ENCODE measurements at places on chromosomes 12 and 14.

GRCh38 chr12:5417500-5417899 lies 14.4 kb upstream of the NTF3 start:
- DNase-seq: no peak

GRCh38 chr14:95257521-95257920 lies 62.2 kb downstream of the CLMN start:
- no peak for DNase-seq

DNA sequence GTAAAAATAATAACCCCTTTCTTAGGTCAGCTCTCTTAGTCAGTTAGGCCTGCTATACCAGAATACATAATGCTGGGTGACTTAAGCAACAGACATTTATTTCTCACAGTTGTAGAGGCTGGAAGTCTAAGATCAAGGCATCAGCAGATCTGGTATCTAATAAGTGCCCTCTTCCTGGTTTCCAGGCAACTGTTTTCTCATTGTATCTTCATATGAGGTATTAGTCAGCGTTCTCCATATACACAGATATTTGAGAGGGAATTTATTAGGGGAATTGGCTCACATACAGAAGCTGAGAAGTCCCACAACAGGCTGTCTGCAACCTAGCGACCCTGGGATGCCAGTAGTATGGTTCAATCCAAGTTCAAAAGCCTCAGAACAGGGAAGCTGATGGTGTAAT lies 896.0 kb downstream of the GALC start:
- no peak for DNase-seq

DNA sequence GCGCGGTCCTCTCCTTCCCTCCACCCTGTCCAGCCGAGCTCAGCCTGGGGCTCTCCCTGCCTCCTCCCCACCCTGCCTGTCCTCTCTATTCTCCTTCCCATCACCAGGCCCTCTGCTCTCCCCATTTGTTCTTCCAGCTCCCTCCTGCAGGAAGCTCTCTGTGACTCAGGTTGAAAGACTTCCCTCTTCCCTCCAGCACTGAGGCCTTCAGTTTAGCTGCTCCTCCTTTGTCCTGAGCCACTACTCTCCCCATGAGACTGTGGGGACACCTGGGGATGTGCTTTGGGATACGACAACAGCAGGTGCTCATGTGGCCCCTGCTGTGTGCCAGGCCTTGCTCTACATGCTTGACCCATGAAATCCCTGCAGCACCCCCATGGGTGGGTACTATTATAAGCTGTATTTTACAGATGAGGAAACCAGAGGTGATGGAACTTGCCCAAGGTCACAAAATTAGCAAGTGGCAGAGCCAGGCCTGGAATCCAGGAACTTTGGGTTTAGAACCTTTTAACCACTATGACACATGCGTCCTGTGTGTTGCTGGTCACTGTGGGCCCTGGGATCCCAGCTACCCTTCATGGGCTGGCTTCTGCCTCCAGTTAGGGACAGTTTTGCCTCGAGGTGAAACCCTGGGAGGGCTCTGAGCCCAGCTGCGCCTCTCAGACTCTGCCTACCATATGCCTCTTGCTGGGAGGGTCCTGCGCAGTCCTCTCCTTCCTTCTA lies 5.5 kb downstream of the KRT80 start:
- no peak for DNase-seq

All from stimulated activated naive B cell treated with anti-CD40 and anti-IgM and Interleukin-4, amounts not matched to agents 10 μg/mL and 1 μg/mL and 100 μg/mL, for 72 hours (primary cell).